ENCODE measurements at places on chromosomes 1 and 21.

DNA sequence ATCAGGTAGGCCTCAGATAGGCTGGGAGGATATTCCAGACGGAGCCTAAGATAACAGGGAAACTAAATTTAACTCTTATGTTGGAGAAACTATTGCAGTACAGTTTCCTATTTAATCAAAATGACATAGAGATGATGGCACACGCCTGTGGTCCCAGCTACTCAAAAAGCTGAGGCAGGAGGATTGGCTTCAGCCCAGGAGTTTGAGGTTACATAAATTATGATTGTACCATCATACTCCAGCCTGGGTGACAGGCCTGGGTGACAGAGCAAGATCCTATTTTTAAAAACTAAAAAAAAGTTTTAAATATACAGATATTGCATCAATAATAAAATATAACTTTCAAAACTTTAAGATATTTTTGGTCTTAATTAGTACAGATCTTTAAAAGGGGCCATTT is 25.2 kb upstream of the TAL1 start:
- no peak for DNase-seq

DNA sequence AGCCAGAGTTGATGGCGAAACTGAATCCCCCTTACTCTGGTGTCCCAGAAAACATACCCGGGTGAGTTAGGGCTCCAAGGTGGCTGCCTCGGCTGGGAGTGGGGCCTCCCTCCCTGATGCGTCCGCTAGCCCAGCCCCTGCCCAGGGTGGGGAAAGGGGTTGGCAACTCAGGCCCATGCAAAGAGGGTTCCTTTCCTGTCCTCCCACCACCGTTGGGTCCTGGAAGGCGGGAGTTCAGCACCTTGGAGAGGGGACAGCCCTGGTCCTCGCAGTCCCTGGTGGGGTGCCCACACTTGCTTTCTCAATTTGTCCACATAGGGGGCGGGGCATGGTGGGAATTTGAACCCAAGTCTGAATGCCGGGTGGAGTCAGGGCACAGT is 6.1 kb downstream of the SRM start:
- DNase-seq: no peak

DNA sequence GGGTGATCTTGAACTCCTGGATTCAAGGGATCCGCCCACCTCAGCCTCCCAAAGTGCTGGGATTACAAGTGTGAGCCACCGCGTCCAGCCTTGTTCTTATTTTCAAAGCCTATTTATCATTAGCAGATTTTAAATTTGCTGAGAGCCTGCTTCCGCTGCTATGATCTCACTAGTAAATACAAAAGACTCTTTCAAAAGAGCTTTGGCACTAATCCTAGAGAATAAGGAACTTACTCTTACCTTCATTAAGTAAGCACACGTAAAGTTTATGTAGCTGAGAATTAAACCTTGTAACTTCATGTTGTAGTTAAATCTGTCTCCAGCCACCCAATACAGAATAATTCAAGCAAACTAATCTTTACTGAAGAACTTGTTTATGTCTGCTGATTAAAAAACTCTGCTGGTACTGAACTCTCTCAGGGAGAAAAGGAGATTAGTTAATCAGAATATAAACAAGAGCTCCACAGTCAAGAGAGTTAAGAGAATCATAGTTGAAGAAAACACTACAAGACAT is 72.3 kb downstream of the RUSC1 start:
- no peak for DNase-seq

DNA sequence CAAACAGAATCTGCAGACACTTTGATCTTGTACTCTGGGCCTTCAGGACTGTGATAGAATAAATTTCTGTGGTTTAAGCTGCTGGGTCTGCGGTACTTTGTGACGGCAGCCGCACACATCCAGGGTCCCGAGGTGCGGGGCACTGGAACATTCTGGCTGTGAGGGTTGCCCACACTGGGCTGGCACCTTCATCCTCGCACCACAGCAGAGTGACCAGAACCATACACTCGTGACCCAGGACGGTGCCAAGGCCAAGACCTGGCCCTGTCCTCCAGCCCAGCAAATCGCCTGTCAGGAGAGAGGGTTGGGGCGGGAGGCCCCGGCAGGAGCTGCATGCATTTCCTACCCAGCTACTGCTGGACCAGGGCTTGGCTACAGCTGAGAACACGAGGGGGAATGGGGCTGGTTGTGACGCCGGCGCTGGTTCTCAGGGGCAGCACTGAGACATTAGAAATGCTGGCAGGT is 2.6 kb upstream of the FTCD start:
- no peak for DNase-seq

GRCh38 chr1:64567426-64568170 is 97.7 kb downstream of the CACHD1 start:
- DNase-seq: no peak

GRCh38 chr1:113275691-113276090 is 114.6 kb upstream of the MAGI3 start:
- DNase-seq: no peak

DNA sequence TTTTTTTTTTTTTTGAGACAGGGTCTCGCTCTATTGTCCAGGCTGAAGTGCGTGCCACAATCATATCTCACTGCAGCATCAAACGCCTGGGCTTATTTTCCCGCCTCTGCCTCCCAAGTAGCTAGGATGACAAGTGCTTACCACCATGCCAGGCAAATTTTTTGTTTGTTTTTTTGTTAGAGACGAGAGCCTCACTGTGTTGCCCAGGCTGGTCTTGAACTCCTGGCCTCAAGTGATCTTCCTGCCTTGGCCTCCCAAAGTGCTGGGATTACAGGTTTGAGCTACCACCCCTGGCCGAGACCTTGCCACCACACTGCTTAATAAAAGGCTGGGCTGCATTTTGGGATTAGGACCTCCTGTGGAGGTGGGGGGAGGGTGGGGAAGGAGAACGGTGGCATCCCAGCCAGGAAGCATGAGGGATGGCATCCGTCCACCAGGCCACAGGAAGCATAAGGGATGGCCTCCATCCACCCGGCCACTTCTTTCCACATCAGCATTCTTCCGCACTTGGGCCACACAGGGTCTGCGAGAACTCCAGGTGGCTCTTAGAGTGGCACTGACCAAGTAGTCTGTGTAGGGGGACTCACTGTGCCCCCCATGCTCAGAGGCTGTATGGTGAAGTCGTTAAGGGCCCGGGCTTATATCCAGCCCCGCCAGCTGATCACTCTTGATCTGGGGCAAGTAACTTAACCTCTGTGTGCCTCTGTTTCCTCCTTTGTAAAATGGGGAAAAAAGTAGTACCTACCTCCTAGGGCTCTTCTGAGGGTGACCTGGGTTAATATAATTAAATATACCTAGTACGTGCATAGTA is 75.0 kb downstream of the GALNT2 start:
- no peak for DNase-seq

- DNase-seq: no peak
Observed at GRCh38 chr21:44849616-44850130, 23.8 kb downstream of the PTTG1IP start.

GRCh38 chr1:109253803-109254620 is 4.7 kb downstream of the CELSR2 start:
- no peak for DNase-seq

GRCh38 chr1:119987112-119987511 is 82.3 kb downstream of the NOTCH2 start:
- no peak for DNase-seq

- DNase-seq: no peak
Observed at GRCh38 chr1:7552402-7552801, 218.7 kb upstream of the VAMP3 start.

DNA sequence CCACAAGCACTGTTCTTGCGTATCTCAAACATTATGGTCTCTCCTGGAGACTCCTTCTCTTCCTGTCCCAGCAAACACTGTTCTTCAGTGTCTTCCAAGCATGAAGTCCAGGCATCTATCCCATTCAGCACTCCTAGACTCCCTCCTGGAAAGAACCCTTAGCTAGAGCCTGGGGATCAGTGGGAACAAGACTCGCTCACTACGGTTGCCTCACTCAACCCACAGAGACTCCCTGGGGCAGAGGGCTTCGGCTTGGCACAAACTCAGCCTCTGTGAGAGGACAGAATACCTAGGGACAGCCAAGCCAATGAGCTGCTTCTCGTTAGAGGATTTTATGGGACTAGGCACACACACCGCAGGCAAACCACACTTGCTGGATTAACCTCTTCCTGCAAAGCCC is 86.5 kb upstream of the IPO9 start:
- no peak for DNase-seq

DNA sequence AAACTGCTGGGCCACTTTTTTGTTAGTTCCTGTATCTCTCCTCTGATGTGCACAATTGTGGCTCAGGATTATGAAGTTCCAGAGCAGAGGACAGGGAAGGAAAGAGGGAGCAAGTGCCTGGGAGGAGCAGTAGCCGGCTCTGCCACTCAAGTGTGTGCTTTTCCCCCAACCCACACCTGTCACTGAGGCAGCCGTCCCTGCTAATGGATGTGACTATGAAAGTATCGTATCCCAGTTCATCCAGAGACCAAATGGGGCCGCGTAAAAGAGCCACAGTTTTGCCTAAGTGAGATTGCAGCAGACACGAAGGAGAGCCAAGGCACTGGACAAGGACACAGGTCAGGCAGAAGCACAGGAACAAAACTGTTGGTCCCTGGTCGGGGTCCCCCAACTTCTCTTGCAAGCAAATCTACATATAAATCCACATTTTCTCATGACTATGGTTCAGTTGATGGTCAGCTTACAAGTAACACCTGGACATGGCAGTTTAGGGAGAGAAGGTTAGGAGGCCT is 204.7 kb downstream of the RHOU start:
- no peak for DNase-seq

DNA sequence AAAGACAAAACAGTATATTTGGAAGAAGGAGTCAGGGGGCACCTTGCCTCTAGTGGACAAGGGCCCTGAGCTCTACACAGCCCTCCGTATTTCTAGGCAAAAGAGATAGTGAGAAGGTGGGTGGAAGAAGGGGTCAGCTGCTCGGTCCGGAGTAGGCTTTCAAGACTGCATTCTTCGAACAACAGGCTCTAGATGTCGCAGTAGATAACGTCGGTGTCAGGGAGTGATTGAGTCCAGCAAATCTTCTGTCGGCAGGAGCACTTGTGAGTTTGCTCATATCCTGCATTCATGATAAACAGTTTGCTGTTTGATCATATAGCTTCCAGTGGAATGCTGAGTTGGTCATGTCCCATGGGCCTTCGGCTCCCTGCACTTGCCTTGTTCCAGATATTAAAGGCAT is 36.8 kb downstream of the DIPK1A start:
- no peak for DNase-seq

- DNase-seq: no peak
Observed at GRCh38 chr1:193700710-193701355, 514.4 kb upstream of the B3GALT2 start.

DNA sequence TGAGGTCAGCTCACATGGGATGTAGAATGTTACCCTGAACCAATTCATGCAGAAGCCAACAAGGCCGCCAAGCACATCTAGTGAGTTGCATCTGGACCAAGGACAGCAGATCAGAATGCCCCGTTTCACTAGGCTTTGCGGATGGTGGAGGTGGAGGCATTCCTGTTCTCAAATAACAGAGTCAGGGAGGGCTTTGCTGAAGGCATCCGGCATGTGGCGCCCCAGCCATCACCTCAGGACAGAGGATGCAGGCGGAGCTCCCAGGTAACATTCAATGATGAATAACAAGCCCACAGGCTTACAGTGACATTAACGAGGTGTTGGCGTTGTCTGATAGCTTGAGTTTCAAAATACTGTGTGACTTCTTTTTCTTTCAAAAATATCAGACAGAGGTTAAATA is 476.2 kb downstream of the CAMTA1 start:
- no peak for DNase-seq

- DNase-seq: no peak
Observed at GRCh38 chr1:156807627-156808026, 9.0 kb downstream of the SH2D2A start.

DNA sequence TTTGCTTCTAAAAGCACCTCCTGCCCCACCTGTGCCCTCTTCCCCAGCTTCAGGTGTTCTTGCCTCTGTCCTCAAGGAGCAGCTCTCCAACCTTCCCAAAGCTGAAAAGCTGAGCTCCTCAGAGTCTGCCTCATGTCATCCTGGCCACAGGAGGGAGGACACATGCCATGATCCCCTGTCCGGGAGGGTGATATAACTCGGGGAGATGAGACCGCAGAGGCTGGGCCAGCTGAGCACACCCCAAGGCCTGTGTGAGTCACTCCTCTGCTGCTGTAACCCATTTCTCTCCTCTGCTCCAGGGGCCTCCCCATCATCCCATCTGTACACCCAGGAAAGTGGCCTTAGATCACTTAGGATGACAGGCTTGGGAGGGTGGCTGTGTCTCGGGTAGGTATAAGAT is 49.8 kb downstream of the EPHB2 start:
- no peak for DNase-seq

DNA sequence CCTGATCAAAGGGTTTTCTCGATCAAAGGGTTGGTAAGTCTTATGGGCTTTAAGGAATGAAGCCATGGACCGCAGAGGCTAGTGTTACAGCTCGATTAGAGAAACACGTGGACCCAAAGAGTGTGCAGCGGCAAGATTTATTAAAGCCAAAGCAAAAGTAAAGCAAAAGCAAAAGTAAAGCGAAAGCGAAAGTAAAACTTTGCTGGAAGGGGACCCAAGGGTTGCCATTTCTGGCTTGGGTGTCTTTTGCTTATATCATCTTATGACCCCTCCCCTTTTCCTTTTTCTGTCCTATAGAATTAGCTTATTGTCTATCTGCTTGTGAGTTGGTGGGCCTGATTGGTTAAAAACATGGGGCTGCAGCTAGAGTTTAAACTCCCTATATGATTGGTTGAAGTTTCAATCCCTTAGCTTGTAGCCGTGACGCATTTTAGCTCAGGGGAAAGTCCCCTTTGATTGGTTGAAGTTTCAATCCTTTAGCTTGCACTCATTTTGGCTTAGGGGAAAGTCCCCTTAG is 957.0 kb downstream of the AMY1C start:
- no peak for DNase-seq

DNA sequence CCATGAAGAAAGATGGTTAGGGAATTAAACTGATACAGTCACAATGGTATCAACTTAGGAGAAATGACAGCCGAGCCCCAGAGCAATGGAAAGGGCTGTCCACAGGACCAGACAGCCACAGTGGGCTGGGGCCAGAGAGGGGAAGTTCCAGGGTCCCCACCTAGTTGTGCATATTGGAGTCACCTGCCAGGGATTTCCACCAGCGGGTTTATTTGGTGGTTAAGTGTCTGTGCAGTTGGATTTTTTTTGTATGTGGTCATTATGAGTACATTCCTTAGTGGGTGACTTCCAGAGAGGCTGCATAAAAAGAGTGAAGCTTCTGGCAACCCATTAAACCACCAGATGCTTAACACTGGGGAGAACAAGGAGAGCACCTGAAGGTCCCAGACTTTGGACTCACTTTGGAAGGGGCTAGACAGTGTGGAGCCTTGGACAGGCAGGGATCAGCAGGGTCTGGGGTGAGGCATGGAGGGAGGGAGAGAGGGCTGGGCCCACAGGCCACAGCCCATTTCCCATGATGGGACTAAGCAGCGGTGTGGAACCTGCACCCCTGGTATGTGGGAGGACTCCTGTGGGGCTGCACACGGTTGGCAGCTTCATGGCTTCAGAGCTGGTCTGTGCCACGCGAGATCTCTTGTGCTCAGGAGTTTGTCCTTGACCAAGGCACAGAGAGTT is 7.8 kb upstream of the PTTG1IP start:
- DNase-seq: no peak

GRCh38 chr1:39269791-39270342 is 65.4 kb downstream of the MACF1 start:
- no peak for DNase-seq

Data from T follicular helper cell (primary cell).